ENCODE measurements at places on chromosomes 3 and 15.
A peak's percentile ranks its signal among the peaks of the same experiment; 100 is the strongest.

- no peak for DNase-seq
These were observed 14.0 kb downstream of the CHCHD4 start for GRCh38 chr3:14110699-14111098.

DNA sequence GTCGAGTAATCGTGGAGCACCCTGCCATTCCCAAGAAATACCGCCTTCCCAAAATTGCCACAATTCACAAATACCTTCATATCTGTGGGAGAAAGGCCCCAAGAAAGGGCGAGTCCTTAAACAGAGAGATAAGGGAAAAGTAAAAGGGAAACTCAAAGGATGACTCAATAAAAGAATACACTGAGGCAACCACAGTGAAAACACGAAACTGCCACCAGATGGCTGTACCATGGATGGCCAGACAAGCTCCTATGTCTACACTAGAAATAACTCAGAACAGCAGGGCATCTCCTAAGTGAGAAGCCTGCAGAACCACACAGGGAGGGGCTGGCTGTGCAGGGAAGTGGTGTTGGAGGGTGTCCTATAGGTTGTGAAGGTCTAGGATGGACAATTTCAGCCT, 25.0 kb downstream of the SRGAP3 start:
- no peak for DNase-seq

DNA sequence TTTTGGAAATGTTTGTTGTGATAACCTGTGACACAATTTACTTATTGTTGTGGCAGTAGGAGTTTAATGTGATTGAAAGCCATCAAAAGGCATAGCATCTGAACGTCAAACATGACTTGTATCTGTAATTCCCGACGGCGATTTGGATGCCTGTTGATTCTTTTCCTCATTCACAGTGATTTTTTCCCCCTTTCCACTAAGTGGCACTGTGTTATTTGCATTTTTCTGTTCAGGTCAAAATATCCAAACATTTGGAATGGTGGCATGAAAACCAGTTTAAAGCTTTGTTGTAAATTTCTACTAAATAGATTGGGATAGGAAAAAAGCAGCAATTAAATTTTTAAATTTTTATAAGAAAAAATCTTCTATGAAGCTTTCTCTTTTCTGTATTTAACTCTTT, 259.9 kb upstream of the KCNH8 start:
- no peak for DNase-seq

DNA sequence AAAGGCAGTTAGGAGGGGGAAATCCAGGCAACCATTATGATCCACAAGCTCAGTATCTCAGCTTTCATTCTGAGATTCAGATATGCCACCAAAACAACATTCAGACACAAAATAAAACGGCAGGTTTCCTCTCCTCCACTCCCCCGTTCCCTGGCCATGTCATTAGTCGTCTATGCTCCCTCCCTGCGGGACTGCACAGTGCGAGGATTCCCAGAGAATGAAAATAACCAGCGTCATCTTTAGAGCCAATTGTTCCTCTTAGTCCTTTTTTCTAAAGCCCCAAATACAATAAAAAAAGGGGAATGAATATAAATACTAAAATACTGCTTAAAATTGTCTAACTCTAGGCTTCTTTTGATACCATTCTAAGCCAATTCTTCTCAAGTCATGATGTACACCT, 7.8 kb upstream of the SLCO3A1 start:
- no peak for DNase-seq

GRCh38 chr3:15319575-15319974, 12.8 kb downstream of the SH3BP5 start:
- DNase-seq, result no peak

DNA sequence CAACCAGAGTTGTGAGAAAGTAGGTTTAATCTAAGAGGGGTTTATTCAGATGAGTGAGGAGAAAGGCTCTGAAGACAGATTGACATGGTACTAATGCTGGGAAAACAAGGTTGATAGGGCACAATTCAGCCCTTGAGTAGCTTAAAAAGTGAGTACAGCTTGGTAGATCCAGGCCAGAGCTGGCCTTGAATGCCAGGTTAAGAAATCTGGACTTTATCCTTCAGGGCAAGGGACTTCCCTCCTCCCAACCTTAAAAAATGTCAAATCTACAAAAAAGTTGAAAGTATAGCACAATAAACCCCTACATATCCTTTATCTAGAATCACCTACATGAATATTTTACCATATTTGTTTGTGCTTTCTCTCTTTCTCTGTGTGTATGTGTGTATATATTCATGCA, 7.9 kb downstream of the TM4SF18 start:
- no peak for DNase-seq

- DNase-seq, result no peak
These were observed 109.0 kb downstream of the CGGBP1 start for GRCh38 chr3:87949879-87950208.

- no peak for DNase-seq
These were observed 41.9 kb downstream of the CCDC12 start for GRCh38 chr3:46934498-46935167.

GRCh38 chr15:33083232-33084081, 111.1 kb downstream of the FMN1 start:
- DNase-seq, result no peak

DNA sequence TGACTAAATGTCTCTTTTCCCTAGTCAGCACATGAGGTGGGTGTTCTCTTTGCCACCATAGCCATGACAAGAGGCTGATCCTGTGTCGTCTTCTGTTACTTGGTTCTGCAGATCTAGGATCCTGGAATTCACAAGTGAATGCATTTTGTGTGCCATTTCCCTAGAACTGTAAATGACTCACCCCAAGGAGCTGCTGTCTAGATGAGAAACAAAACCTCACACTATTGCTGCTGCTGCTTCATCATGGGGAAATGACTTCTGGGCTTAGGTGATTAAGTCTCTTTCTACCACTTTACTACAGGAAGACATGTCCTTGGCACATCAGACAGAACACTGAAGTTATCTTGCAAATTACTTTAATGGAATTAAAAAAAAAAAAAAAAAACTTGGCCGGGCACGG, 54.9 kb downstream of the SLCO3A1 start:
- DNase-seq, result no peak

- no peak for DNase-seq
These were observed 33.4 kb downstream of the HRH1 start for GRCh38 chr3:11187681-11188080.

GRCh38 chr3:14127516-14128161, 2.8 kb downstream of the TMEM43 start:
- DNase-seq, result no peak

DNA sequence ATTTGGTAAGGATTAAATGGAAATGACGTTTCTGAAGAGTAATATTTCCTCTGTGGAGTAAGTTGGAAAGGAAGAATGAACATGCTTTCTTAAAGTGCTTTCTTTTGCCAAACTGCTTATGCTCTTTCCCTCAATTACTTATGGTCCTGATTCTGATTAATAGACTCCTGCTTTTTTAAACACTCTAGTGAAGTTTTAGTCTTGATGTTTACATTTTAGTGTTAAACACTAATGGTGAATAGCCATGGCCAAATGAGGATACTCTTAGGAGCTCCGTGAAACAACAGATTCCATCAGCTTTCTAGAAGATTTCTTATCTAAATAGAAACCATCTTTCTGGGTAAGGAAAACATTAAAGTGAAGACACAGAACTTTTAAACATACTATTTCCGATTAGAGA, 117.6 kb downstream of the P3H2 start:
- no peak for DNase-seq

DNA sequence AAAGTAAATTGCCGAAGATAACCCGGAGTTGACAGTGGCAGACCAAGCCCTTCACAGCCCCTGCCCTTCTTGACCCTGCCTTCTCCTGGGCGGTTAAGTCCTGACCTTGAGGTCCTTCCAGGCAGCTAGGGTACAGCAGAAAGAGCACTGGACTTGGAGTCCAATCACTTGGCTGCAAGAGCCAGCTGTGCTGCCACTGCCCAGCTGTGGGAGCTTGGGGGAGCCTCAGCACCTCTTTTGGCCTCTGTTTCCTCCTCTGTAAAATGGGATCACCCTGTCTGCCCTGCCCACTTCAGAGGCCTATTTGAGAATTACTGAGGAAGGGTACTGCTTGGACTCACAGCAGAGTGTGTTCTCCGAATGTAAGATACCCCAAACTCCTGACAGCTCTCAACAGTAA, 66.2 kb upstream of the SMAD6 start:
- DNase-seq, result no peak

- peak; percentile 38 for DNase-seq
These were observed 188.9 kb upstream of the MEIS2 start for GRCh38 chr15:37289109-37289765.

- no peak for DNase-seq
These were observed 81.5 kb downstream of the SENP2 start for GRCh38 chr3:185667574-185667973.

- DNase-seq, result no peak
These were observed 32.0 kb downstream of the APBA2 start for GRCh38 chr15:28917791-28918140.

DNA sequence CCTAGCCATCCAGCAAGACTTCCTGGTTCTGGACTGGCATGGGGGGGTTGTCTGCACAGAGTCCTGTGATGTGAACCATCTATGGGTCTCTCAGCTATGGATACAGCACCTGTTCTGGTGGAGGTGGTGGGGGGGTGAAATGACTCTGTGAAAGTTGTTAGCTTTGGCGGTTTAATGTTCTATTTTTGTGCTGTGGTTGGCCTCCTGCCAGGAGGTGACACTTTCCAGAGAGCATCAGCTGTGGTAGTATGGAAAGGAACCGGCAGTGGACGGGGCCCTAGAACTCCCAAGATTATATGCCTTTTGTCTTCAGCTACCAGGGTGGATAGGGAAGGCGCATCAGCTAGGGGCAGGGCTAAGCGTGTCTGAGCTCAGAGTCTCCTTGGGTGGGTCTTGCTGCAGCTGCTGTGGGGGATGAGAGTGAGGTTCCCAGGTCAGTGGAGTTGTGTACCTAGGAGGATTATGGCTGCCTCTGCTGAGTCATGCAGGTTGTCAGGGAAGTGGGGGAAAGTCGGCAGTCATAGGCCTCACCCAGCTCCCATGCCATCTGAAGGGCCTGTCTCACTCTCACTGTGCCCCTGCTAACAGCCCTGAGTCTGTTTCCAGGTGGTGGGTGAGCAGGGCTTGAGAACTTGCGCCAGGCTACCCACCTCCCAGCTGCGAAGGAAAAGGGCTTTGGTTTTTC, 7.1 kb upstream of the LARS2 start:
- peak; percentile 48 for DNase-seq

DNA sequence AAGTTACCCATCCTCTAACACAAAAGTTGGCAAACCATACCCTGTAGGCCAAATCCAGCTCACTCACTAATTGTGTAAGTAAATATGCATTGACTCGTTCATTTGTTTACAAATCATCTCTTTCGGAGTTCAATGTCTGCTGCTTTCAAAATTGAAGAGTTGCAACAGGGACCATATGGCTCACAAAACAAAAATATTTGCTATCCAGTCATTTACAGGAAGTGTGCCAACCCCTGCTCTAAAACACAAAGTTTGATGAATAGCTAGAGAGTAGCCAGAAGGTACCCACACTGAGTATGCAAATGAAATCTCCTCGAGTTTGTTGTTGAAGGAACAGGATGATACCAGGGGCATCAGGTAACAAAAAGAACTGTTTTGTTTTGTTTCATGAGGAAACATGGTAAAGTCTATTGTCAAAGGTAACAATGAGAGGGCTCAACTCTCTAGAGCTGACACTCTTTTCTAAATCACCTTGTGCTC, 236.2 kb upstream of the THBS1 start:
- no peak for DNase-seq

GRCh38 chr3:125207507-125207906, 5.0 kb downstream of the SLC12A8 start:
- no peak for DNase-seq

DNA sequence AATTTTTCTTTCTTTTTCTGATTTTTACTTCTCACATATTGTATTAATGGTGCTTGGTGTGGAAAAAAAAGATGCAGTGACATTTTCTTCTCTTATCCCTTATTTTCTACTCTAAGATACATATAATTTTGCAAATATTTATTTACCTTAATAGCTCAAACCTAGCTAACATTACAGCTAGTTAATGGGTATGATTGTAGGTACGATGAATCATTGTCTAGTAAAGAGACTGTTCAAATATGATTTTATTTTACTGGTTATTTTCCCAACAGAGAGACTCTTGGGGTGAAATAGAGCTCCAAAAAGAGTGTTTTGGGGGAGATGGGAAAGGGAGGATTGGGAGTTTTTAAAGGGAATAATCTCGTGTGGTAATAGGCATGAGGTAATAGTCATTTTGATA, 206.0 kb downstream of the RBMS3 start:
- no peak for DNase-seq

DNA sequence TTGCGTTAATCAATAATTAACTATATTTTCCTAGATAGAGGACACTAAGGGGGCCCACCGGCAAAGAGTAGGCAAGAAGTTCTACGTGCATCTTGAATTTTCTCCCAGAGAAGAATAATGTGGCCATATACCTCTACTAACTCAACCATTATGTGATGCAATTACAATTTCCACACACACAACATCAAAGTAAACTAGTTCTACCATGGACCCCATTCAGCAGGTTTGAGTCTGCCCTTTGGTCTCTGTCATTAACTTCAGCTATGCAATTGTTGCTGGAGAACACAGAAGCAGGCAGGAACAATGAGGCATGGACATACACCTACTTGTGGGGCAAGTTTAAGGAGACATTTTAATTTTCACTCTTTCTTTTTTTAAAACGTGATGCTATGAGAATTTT, 705.9 kb downstream of the PDCD6IP start:
- DNase-seq, result no peak

GRCh38 chr3:130389743-130390478, 44.4 kb downstream of the COL6A5 start:
- DNase-seq, result no peak

DNA sequence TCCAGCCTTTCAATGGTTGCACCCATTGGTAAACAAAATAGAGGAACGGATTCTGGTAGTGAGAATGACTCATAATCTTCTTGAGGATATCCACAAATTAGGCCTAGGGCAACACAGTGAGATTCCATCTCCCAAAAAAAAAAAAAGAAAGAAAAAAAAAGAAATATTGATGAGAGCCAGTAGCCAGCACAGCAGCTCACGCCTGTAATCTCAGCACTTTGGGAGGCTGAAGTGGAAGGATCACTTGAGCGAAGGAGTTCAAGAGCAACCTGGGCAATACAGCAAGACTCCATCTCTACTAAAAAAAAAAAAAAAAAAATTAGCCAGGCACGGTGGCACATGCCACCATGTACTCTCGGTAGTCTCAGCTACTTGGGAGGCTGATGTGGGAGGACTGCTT, 51.9 kb downstream of the DENND4A start:
- no peak for DNase-seq

- DNase-seq, result no peak
These were observed 266.2 kb downstream of the OPA1 start for GRCh38 chr3:193859195-193859594.
